ENCODE measurements at places on chromosomes 1 and 21. TPM values are rescaled to one million over a fixed set of nuclear protein-coding genes. Genes with fewer than 3 reads are reported as not detected.

DNA sequence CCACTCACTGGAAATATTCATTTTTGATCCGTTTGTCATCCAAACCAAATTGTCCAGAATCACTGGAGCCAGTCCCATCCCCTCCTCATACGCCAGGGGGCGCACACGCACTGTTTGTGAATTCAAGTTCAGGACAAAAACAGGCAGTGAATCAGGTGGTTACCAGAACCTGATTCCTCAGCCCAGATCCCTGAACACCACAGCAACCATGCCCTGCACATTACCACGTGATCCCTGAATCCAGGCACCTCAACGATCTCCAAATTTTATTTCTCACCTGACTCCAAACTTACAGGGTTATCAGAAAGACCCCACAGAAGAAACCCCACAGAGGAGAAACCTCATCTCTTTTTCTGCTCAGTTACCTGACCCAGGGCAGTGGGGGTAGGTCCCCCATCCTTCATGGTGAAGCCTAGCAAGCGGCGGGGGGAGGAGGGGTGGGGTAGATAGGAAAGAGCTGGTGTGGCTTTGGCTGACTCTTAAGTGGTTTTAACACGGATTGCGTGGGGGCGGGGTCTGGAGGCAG is 1.4 kb upstream of the PTPRF start:
- DNase-seq, result peak; percentile 88
- no peak overlapping the region for H3K4me3 ChIP-seq
- H3K27ac ChIP-seq, result no peak overlapping the region
- peaks cover 6% of the 10 kb centered on the region for H3K4me1 ChIP-seq

DNA sequence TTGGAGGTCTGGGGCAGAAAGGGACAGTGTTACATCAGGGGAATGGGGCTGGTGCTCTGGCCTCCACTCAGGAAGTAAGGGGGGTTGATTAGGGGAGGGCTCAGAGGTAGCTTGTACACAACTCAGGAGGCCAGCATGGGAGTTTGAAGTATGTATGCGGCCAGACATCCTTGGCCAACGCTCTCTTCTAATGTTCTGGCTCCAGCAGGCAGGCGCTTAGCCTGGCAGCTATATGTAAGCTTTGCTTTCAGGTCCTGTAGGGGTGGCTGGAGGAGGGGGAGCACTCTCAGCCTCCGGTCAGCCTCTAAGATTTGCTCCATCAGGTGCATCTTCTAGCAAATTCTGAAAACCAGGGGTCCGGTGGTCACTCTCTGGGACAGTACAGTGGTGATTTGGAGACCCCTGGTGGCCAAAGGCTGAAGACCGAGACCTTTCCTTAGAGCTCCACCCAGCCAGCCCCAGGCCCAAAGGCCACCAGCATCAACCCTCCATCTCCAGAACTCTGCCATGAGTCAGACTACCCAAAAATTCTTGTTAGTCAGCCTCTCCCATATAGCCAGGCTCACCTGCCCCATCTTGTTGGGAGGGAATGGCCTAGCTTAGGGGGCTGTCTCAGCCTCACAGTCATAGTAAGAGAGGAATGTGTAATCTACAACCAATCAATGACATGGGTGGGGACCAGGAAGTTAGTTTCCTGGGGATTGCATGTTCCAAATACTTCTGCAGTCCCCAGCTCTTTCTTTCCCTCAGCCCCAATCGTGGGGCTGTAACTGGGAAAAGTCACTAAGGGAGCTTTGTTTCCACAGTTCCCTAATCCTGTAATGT is 9.7 kb upstream of the COL8A2 start:
- peaks cover 2% of the 10 kb centered on the region for H3K36me3 ChIP-seq
- DNase-seq, result peak; percentile 66
- H3K27ac ChIP-seq, result peak overlapping the region; percentile 84
- H3K4me1 ChIP-seq, result peaks cover 24% of the 10 kb centered on the region
- H3K27me3 ChIP-seq, result no peaks in the 10 kb centered on the region
- no peak overlapping the region for H3K4me3 ChIP-seq

DNA sequence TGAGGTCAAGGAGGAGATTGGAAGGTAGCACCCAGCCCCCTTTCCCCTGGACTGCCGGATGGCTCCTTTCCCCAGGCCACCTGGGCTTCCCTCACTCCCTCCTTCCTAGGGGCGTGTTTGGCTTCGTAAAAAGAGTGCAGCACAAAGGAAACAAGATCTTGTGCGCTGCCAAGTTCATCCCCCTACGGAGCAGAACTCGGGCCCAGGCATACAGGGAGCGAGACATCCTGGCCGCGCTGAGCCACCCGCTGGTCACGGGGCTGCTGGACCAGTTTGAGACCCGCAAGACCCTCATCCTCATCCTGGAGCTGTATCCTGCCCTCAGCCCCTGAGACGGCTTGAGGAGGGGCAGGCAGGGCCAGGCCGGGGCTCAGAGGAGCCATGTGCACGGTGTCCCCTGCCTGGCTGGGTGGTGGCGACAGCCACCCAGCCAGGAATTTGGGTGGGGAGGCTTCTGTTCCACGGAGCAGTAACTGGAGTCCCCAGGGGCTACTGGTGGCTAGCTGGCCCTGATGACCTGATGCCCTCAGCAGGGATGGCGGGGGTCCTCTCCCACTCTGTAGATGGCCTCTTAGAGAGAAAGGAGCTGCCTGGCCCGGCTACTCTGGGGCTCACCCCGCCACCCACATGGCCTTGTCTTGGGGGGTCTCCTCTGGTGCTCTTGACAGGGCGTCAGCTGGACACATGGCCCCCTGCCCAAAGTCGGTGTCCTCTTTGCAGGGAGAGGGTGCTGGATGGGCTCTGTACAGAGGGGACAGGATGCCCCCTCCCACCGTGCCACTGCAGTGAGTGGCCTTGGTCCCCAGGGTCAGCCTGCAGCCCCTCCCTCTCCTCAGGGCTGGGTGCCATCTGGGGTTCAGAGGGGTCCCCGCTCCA is 39.5 kb downstream of the TRIM11 start:
- H3K4me3 ChIP-seq, result no peak overlapping the region
- H3K27ac ChIP-seq, result no peak overlapping the region
- no peaks in the 10 kb centered on the region for H3K4me1 ChIP-seq
- H3K27me3 ChIP-seq, result no peaks in the 10 kb centered on the region
- no peak for DNase-seq

The FAM151A gene
- not detected for total RNA-seq

GRCh38 chr1:212951126-212951946 is 995 bp downstream of the VASH2 start:
- H3K36me3 ChIP-seq, result no peaks in the 10 kb centered on the region
- H3K4me1 ChIP-seq, result peaks cover 2% of the 10 kb centered on the region
- H3K27me3 ChIP-seq, result peaks cover 51% of the 10 kb centered on the region
- DNase-seq, result no peak

GRCh38 chr1:228452194-228453021 is 34.8 kb upstream of the RNF187 start:
- no peak overlapping the region for H3K4me3 ChIP-seq
- no peak overlapping the region for H3K27ac ChIP-seq
- no peaks in the 10 kb centered on the region for H3K36me3 ChIP-seq
- DNase-seq, result peak; percentile 25
- no peaks in the 10 kb centered on the region for H3K27me3 ChIP-seq
- H3K4me1 ChIP-seq, result peaks cover 4% of the 10 kb centered on the region

DNA sequence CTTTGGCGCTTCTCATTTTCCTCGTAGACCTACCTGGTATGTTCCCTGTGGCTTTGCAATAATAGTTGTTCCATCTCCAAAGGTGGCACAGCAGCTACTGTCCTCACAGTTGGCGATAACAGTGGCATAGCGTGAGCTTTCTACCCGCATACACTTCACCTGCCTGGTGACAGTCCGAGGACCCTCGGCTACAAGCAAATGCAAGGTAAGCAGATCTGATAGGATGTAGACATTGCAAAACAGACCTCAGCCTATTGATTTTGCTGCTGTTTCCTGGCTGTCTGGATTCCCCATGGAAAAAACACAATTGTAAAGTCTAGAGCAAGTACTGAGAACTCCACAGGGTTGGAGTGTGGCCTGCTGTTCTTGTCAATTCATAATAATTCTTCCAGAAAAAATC is 78.5 kb downstream of the WDR3 start:
- no peak for DNase-seq
- H3K4me3 ChIP-seq, result no peak overlapping the region
- H3K36me3 ChIP-seq, result no peaks in the 10 kb centered on the region
- H3K27ac ChIP-seq, result no peak overlapping the region
- H3K27me3 ChIP-seq, result peaks cover 3% of the 10 kb centered on the region
- H3K4me1 ChIP-seq, result no peaks in the 10 kb centered on the region

DNA sequence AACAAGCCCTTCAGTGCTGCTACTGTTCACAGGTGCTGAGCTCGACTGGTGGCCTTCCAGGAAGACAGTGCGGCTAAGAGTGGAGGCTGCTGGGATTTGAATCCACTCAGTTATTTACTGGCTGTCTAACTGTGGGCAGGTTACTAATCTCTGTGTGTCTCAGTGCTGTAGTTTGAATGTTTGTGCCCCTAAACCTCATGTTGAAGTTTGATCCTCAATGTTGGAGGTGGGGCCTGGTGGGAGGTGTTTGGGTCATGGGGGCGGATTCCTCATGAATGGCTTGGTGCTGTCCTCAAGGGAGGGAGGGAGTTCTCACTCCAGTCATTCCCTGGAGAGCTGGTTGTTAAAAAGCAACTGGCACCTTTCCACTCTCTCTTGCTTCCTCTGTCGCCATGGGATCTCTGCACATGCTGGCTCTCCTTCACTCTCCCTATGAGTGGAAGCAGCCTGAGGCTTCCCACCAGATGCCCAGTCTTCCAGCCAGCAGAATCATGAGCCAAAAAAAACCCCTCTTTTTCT is 334.8 kb downstream of the RPS6KC1 start:
- no peaks in the 10 kb centered on the region for H3K4me1 ChIP-seq
- H3K27ac ChIP-seq, result no peak overlapping the region
- no peaks in the 10 kb centered on the region for H3K36me3 ChIP-seq
- no peak overlapping the region for H3K4me3 ChIP-seq
- H3K27me3 ChIP-seq, result no peaks in the 10 kb centered on the region
- no peak for DNase-seq

- no peaks in the 10 kb centered on the region for H3K36me3 ChIP-seq
- peak; percentile 87 for DNase-seq
- H3K27ac ChIP-seq, result peak overlapping the region; percentile 14
- H3K4me3 ChIP-seq, result peak overlapping the region; percentile 17
- H3K4me1 ChIP-seq, result peaks cover 14% of the 10 kb centered on the region
- no peaks in the 10 kb centered on the region for H3K27me3 ChIP-seq
These were observed 59.9 kb downstream of the WARS2 start for GRCh38 chr1:119080586-119080985.

The C4BPB gene
- not detected for total RNA-seq

GRCh38 chr1:102045752-102046151 is 49.0 kb upstream of the OLFM3 start:
- H3K4me3 ChIP-seq, result no peak overlapping the region
- no peaks in the 10 kb centered on the region for H3K27me3 ChIP-seq
- H3K4me1 ChIP-seq, result no peaks in the 10 kb centered on the region
- no peak overlapping the region for H3K27ac ChIP-seq
- no peak for DNase-seq

- H3K36me3 ChIP-seq, result no peaks in the 10 kb centered on the region
- DNase-seq, result peak; percentile 21
- no peaks in the 10 kb centered on the region for H3K27me3 ChIP-seq
- no peak overlapping the region for H3K27ac ChIP-seq
- H3K4me3 ChIP-seq, result no peak overlapping the region
- no peaks in the 10 kb centered on the region for H3K4me1 ChIP-seq
These were observed 32.3 kb downstream of the BCAS2 start for GRCh38 chr1:114549137-114549536.

DNA sequence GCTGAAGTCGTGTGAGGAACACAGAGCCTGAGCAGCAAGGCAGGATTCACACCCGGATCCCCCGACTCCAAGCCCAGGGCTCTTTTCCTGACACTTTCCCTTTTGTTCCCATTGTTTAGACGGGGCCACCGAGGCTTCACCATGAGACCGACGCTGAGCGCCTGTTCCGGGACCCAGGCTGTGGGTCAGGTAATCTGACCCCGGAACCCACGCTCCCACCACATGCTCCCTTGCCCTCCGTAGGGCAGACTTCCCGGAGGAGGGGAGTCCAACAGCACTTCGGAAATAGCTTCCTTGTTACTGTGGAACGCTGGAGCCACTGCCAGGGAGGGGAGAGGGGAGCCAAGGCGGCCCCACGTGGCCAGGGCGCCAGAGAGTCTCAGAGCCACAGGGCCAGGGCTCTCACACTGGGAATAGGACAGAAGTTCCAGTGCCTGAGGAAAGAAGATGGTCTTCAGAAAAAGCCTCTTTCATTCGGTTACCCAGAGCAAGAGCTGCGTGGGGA is 18.4 kb downstream of the RUNX3 start:
- H3K27me3 ChIP-seq, result no peaks in the 10 kb centered on the region
- no peak for DNase-seq
- no peak overlapping the region for H3K27ac ChIP-seq
- no peak overlapping the region for H3K4me3 ChIP-seq
- H3K4me1 ChIP-seq, result peaks cover 5% of the 10 kb centered on the region
- no peaks in the 10 kb centered on the region for H3K36me3 ChIP-seq

The AADACL3 gene
- not detected for total RNA-seq

- no peaks in the 10 kb centered on the region for H3K4me1 ChIP-seq
- H3K27ac ChIP-seq, result no peak overlapping the region
- H3K4me3 ChIP-seq, result no peak overlapping the region
- H3K36me3 ChIP-seq, result no peaks in the 10 kb centered on the region
- DNase-seq, result no peak
These were observed 102.3 kb upstream of the NEK7 start for GRCh38 chr1:198054510-198054909.

DNA sequence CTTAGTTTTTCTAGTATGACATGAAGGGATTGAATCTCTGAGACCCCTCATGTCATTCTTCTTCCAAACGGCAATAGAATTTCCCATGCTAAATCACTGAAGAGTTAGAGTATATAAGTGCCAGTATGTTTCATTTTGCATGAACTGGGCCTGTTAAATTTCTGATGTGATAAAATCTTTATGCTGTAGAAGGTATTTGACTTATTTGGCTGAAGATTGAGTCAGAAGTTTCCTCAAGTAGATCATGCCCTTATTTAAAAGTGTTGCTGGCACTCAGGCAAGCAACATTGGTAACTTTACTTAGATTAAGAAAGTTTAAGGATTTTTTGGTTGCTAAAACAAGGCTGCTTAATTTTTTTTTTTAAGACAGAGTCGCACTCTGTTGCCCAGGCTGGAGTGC is 13.3 kb downstream of the ATF6 start:
- no peak for DNase-seq
- no peak overlapping the region for H3K27ac ChIP-seq
- no peaks in the 10 kb centered on the region for H3K36me3 ChIP-seq
- H3K4me1 ChIP-seq, result peaks cover 5% of the 10 kb centered on the region
- H3K27me3 ChIP-seq, result no peaks in the 10 kb centered on the region

DNA sequence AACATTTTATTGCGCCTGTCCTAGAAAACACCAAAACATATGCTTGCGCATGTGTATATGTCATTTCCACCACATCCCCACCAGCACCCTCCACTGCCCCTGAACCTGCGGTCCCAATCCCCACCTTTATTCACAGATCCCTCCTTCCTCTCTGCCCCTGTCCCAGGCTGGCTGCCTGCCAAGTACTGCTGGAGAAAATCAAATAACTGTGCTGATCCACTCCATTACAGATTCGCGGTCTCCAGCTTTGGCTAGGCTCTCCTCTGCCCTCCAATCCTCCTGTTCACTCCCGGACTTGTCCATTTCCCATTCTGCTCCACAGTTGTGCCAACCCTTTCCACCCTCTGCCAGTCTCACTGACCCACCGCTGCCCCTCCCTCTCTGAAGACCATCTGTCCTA is 59.3 kb upstream of the GJB5 start:
- H3K36me3 ChIP-seq, result no peaks in the 10 kb centered on the region
- no peak for DNase-seq
- H3K27ac ChIP-seq, result no peak overlapping the region
- H3K4me3 ChIP-seq, result no peak overlapping the region

GRCh38 chr21:40852563-40852962 is 5.6 kb upstream of the DSCAM start:
- DNase-seq, result no peak
- H3K4me3 ChIP-seq, result no peak overlapping the region
- H3K4me1 ChIP-seq, result no peaks in the 10 kb centered on the region
- H3K27ac ChIP-seq, result no peak overlapping the region
- H3K27me3 ChIP-seq, result no peaks in the 10 kb centered on the region

The SHISAL2A gene
- total RNA-seq, result not detected

The RBM8A gene
- total RNA-seq, result 61.9 TPM
